DMS79 (cell line): ENCODE measurements at places on chromosomes 2 and 18.

GRCh38 chr2:64317707-64318475, 136.1 kb upstream of the LGALSL start:
- DNase-seq = no peak

GRCh38 chr2:231472816-231473215, 8.5 kb upstream of the NCL start:
- no peak for DNase-seq

DNA sequence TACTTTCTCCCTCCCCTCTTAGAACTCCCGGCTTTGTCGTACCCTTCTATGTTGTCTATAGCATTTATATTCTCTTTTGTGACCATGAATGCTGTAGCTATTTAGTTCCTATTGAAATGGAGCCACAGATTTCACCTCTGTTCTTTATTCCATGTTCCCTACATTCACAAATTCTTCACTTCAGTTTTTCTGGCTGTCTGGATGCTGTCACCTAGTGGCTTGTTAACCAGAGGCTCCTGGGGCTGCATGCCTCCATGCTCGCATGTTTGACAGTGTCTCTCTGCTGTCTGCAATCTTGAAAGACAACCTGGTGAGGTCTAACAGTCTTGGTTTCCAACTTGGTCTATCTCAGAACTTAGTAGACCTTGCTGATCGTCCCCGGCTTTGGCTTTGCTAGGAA, 48.2 kb downstream of the CFAP221 start:
- DNase-seq = no peak

DNA sequence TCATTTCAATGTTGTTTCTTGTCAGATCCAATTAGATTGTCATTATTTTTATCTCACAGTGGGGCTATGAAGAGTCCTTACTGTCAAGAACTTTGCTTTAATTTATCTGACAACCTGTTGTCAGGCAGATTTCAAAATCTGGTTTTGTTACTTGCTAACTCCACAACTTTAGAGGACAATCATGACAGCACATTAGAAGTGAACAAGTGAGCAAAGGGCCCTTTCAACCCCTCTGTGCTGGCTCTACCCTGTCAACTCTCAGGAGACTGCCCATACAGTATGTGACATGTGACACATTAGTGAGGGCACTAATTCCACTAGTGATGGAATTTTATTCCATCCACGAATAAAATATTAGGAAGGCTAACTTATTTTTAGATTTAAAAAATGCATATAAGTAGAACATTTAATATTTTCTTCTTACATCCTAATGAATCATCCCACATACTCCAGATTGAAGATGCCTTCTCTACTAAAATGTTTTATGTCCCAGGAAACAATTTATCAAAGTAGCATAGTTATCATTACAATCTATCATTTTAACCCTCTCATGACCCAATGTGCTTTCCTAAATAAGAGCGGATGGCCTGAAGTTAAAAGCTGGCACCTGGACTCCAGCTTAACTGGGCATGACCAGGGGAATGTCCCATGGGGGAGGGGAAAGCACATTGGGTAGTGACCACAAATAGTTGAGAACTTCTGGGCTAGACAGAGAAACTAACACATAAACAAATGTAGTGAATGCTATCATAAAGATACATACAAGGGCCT, 97.6 kb upstream of the PPP1CB start:
- no peak for DNase-seq

GRCh38 chr2:229669841-229670240, 44.5 kb downstream of the DNER start:
- no peak for DNase-seq

- DNase-seq = no peak
These were observed 270.5 kb downstream of the ACTR3 start for GRCh38 chr2:114160263-114160981.

DNA sequence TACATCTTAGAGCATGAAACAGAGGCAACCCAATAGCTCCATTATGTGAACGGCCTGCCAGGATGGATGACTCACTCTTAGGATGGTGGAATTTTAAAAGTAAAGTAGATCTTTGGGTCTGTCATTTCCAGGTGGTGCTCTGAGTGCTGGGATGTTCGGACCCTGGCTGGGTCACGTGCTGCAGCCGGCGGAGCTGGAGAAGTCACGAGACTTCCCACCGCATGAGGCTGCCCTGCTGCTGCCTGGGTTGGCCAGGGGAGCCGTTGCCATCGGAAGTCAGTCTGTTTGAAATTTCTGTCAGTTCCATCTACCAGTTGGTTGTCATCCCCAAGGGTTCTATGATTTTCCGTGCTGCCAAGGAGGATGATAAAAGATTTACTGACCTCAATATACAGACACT, 93.3 kb upstream of the ALKAL2 start:
- DNase-seq = no peak

DNA sequence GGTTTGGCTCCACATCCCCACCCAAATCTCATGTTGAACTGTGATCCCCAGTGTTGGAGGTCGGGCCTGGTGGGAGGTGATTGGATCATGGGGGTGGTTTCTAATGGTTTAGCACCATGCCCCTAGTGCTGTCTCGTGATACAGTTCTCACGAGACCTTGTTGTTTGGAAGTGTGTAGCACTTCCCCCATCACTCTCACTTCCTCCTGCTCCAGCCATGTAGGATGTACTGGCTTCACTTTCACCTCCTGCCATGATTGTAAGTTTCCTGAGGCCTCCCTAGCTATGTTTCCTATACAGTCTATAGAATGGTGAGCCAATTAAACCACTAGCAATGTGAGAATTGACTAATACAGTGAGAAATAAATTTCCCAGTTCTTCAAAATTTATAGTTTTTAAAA, 325.9 kb downstream of the FSIP2 start:
- DNase-seq = no peak

GRCh38 chr18:13494871-13495445, 231.4 kb downstream of the FAM210A start:
- no peak for DNase-seq

DNA sequence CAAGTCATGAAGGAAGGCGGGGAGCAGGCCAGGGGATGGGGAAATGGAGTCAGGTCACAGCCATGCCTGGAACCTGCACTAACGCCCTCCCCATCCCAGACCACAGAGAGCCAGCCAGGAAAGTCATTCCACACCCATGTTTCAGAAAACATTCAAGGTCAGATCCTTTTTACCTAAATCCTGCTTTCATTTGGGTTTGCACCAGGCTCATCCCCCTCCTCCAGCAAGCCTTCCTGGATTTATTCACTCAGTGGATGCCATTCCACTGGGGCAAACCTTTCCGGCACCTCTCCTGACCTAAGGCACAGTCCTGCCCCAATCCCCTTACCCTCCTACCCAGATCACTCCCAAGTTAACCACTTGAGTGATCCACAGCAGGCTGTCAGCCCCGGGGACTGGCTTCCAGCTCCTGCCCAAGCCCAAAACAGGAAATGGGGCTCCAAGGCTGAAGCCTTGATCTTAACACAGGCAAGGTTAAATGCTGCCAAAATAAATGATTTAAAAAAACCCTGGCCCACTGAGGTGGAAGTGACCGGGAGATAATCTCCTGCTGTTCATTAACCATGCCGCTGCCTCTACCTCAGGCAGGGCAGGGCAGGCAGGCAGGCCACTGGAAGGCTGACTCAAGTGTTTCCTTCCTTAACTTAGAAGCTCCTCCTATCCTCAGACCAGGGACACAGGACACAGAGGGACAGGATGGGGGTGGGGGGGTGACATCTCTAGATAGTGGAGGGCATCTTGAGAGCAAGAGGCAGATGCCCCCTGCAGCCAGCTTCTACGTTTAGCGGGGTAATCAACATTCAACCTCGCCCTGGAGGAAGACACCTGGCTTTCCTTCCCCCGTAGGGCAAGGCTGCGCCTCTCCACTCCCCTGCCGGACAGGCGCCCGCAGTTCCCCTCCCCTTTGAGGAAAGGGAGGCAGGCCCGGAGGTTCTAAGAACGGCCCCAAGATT, 1.4 kb downstream of the RAB11FIP5 start:
- no peak for DNase-seq
